ENCODE measurements at places on chromosomes 3 and 15.

- DNase-seq = no peak
Measured at GRCh38 chr3:120111898-120112297, 17.7 kb upstream of the GSK3B start.

GRCh38 chr3:55282994-55283393 lies 204.1 kb downstream of the WNT5A start:
- DNase-seq = no peak

- DNase-seq = no peak
Measured at GRCh38 chr3:58999134-58999773, 50.6 kb downstream of the CFAP20DC start.

DNA sequence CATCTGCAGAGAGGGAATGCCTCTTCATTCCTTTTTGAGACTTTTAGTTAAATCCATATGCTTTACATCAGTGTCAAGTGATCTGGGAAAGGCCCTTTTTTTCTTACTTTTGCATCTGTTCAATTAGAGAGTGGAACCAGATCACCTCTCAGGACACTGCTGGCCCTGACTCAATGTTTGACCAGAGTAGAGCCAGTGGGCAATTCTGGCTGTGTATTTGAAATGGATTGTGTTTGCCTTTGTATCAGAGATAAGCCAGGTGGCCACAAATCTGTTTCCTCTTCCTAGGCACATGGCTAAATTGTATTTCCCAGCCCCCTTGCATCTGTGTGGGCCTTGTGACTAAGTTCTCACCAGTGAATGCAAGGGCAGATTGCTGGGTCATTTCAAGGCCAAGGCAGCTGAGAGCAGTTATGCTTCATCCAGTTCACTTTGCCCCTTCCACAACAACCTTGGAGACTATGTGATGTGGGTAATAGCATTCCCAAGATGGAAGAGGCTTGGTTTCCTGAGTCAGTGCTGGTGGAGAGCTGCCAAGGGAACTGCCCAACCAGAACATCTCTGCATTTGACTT lies 75.6 kb upstream of the CACNA2D3 start:
- no peak for DNase-seq

DNA sequence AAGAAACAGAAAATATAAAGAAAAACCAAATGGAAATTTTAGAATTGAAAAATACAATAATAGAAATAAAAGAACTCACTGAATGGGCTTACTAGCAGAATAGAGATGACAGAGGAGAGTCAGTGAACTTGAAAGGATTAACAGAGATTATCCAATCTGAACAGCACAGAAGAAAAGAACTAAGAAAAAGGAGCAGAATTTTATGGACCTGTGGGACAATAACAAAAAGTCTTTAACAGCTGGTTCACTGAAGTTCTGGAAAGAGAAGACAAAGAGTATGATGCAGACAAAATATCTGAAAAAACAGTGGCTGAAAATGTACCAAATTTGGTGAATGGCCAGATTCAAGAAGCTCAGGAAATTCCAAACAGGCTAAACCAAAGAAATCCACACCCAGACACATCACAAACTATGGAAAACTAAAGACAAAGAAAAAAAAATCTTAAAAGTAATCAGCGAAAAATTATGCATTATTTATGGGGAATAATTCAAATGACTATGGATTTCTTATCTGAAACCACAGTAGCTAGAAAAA lies 9.7 kb upstream of the GNB5 start:
- no peak for DNase-seq

DNA sequence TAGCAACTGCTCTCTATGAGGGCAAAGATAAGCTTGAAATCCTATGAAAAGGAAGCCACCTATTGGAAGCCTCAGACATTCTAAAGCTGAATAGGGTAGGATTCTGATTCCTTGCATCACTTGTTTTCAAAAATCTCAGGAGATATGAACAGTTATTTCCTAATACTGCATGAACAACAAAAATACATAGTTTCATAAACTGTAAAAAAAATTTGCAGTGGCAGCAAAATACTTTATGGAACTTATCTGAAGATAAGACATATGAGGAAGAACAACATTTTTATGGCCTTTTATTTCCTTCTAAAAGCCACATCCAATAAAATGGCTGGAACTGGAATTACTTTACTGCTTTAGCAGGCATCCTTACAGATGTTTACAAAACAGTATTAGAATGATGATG lies 29.9 kb downstream of the AP3S2 start:
- DNase-seq = no peak

GRCh38 chr3:139235192-139235591 lies 108.6 kb upstream of the MRPS22 start:
- DNase-seq = no peak

DNA sequence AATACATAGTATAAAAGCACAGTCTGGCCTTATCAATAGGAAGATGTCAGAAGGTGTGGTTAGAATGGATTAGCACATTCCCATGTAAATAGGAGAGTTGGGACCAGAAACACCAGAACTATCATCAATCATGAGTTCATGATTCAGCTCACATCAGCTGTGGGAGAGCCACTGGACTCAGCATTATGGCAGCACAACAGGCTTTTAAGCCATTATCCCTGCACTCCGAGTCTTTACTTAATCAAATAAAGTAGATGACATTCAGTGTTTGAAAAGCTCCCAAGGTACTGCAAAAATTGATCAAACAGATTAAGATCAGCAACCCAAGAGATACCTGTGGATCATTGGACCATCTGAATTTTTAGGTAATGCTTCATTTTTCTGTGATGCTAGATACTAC lies 24.7 kb downstream of the PARP14 start:
- no peak for DNase-seq

GRCh38 chr15:84715441-84716035 lies 401 bp downstream of the SEC11A start:
- peak; percentile 72 for DNase-seq

DNA sequence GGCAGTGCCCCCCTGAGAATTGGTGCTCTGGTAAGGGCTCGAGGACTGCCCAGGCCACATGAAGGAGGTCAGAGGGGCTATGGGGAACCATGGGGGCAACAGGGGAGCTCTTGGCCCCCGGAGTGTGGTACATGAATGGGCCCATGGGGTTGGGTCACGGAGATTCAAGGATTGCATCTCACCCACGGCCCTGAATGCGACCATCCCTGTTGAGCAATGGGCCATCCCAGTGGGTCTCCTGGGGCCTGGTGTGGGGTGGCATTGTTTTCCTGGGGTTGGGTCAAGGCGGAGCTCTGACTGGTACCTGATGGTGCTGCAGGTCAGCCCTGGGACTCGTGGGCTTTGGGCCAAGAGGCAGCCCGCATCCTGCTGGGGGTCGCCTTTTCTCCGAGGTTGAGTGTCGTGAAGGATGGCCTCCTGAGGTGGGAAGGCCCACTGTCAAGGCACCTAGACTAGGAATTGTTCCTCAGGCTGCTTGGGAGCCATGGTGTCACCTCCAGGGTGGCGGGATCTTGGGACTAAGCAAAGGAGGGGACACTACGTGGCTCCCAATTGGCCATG lies 198.3 kb downstream of the UBE3A start:
- DNase-seq = no peak

Measured in hypothalamus (tissue), 51 donors.